ENCODE measurements at places on chromosomes 12 and 14.
A peak's percentile ranks its signal among the peaks of the same experiment; 100 is the strongest.

DNA sequence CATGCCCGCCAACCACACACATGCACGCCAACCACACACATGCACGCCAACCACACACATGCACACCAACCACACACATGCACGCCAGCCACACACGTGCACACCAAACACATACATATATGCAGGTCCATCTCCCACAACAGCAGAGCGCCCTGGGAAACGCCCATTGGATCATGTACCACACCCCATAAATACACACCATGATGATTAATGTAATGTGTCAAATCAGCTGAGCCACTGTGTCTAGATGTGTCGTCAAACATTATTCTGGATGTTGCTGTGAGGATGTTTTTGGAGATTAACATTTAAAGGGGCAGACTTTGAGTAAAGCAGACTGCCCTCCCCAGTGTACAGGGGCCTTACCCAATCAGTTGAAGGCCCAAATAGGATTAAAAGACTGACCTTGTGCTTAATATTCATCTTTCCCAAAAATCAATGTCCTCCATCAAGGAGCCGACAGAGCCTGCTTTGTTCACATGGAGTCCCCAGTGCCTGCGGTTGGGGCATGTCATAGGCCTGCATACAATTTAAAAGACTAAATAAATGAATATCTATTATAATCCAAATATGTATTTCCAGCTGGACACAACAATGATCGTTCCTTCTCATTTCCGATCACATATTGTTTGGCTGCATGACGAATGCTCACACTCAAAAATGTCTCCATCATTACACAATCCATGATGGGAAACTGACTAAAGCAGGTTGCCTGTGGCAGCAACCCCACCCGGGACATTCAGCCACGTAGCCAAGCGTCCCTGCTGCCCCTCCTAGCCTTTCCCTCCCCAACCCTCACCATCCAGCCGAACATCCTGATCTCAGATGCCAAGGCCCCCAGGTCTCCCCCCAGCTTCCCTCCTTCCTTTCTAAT is 23.2 kb upstream of the BDKRB2 start:
- DNase-seq: no peak

DNA sequence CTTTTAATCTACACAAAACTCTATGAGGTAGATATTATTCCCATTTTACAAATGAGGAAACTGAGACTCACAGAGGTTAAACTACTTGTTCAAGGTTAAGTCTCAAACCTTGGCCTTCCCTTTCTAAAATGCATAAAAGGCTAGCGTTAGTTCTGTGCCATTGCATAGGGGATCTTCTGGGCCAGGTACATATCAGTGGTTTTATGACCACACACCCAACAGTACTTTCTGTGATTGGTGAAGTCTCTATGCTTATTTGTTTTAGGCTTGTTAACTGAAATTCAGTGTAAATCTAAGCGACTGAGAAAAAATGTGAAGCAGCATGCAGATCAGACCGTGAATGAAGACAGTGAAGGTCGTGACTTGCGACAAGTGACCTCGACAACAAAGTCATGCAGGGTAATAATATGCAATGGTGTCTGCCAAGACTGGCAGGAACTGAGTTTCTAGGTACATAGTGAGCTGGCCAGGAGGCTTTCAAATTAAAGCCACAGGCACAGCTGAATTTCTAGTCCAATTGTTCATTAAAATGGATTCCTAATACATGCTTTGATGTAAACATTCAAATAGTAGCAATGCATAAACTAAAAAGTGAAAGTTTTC is 38.8 kb upstream of the GAS2L3 start:
- no peak for DNase-seq

GRCh38 chr12:107779077-107779831 is 4.8 kb downstream of the ASCL4 start:
- no peak for DNase-seq

- DNase-seq: no peak
These were observed 333.7 kb upstream of the OR4E1 start for GRCh38 chr14:22007363-22007762.

GRCh38 chr12:67810166-67810565 is 161.6 kb downstream of the DYRK2 start:
- DNase-seq: no peak

- DNase-seq: no peak
These were observed 17.1 kb upstream of the BICD1 start for GRCh38 chr12:32089586-32089985.

- no peak for DNase-seq
These were observed 121.2 kb upstream of the SLC38A2 start for GRCh38 chr12:46493834-46494181.

DNA sequence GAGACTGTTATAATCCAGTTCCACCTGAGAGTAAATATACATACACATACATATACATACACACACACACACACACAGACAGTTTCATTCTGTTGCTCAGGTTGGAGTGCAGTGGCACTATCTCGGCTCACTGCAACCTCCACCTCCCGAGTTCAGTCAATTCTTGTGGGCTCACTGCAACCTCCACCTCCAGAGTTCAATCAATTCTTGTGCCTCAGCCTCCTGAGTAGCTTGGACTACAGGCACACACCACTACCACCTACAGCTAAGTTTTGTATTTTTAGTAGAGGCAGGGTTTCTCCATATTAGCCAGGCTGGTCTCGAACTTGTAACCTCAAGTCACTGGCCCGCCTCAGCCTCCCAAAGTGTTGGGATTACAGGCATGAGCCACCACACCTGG is 8.9 kb upstream of the PHLDA1 start:
- DNase-seq: no peak

DNA sequence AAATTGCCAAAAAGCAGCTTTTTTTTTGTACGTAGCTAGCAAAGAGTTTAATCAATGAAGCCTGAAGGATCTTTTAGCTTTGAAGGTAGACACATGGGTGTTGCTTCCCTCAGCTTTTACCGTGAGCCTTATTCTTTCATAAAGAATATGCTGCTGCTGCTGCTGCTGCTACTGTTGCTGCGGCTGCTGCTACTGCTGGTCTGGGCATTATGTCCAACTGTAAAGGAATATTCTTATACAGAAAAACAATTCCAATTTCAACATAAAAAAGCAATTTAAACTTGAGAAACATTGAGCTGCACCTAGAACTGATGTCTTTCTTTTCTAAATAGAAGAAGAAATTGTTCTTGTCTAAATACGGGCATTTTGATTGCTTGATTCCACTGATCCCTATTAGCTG is 38.9 kb upstream of the PPP1R12A start:
- DNase-seq: no peak

- DNase-seq: no peak
These were observed 492.4 kb upstream of the TMPO start for GRCh38 chr12:98022961-98023360.

DNA sequence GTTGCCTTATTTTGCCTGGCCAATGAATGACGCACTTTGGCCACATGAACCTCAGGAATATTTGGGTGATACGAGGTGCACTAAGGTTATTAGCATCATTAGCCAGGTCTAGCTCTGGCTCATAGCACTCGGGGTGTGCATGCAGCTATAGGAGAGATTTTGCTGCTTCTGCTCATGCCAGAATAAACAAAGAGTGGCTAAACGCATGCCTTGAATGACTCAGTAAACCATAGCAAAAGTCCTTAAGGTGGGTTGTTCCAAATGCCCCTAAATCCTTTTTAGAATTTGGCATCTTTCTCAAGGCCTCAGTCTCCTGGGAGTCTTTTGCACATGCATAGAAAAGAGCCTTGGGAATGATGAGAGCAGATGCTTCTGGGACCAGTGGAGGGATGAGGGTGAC is 343.7 kb upstream of the FKBP4 start:
- no peak for DNase-seq

- no peak for DNase-seq
These were observed 20.3 kb downstream of the OLR1 start for GRCh38 chr12:10151621-10152020.

GRCh38 chr14:70036665-70037064 is 152.1 kb downstream of the SLC8A3 start:
- DNase-seq: no peak

DNA sequence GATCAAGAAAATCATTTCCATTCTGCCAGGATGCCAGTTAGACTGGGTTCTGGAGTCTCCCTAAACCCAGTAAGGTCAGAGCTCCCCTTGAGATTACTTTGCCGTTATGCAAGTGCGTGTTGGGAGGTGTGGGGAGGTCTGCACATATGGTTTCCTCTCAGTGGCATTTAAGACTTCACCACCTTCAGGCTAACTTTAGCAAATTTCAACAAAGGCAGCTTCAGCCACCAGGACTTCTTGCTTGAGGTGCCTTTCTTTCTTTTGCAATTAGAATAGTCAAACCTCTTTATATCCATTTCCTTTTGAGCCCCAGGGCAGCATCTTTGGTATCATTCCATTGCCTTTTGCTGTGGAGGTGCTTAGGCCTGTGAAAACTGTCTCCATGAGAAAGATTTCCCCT is 117.2 kb upstream of the CCND2 start:
- DNase-seq: no peak

GRCh38 chr14:30214014-30214413 is 286.4 kb upstream of the PRKD1 start:
- DNase-seq: no peak

- no peak for DNase-seq
These were observed 91.3 kb downstream of the PPP2R5C start for GRCh38 chr14:101852785-101853184.

DNA sequence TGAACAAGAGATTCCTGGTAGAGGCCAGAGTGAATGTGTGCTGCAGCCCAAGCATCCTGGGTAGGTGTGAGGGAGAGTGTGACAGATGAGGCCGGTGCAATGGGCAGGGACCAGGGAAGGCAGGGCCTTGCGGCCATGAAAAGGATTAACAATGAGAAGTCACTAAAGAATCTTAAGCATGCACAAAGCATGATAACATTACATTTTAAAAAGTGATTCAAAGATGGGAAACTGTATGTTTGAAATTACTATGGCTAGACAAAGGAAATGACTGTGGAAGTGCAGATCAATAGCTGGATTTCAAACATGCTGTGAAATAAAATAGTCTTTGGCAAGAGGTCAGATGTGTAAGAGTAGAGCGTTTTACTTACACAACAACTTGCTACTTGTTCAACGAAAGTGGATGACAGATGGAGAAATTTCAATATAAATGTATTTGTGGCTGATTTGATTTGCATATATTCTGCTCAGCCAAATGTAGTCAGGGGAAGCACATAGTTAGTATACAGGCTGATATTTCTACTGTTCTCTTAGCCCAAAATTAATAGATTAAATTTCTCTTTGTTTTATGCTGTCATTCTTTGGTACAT is 175.5 kb downstream of the CCDC59 start:
- DNase-seq: no peak

- DNase-seq: no peak
These were observed 38.7 kb upstream of the CTDSP2 start for GRCh38 chr12:57885207-57885606.

GRCh38 chr12:19615384-19615725 is 176.1 kb downstream of the AEBP2 start:
- DNase-seq: no peak

DNA sequence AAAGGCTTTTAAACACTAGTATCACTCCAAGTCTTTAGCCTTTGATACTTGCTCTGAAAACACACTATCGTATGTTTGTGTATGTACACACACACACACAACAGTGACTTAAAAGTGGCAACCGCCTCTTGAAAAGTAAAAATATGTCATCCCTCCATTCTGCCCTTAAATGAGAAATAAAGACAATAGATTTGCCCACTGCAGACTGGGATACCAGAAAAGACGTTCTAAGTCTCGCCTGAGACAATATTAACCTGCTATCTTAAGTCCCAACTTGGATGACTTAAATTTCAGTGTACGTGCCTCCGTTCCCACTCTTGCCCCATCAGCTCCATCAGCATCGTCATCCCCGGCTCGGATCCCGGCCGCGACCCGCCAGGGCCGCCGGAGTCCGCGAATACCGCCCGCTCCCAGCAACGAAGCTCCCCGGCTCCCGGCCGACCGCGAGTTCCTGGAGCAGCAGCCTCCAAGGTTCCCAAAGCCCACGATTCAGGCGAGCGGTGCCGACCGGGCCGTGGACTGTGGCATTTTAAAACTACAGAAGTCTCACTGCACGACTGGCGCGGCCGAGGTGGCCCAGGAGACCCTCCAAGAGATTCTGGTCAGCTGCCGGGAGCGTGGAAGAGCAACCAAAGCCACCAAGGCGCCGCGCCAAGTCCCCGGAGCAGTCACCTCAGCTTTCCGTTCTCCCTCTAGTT is 2.8 kb upstream of the ARID2 start:
- peak; percentile 54 for DNase-seq

GRCh38 chr14:81312289-81312876 is 87.7 kb downstream of the STON2 start:
- DNase-seq: no peak

DNA sequence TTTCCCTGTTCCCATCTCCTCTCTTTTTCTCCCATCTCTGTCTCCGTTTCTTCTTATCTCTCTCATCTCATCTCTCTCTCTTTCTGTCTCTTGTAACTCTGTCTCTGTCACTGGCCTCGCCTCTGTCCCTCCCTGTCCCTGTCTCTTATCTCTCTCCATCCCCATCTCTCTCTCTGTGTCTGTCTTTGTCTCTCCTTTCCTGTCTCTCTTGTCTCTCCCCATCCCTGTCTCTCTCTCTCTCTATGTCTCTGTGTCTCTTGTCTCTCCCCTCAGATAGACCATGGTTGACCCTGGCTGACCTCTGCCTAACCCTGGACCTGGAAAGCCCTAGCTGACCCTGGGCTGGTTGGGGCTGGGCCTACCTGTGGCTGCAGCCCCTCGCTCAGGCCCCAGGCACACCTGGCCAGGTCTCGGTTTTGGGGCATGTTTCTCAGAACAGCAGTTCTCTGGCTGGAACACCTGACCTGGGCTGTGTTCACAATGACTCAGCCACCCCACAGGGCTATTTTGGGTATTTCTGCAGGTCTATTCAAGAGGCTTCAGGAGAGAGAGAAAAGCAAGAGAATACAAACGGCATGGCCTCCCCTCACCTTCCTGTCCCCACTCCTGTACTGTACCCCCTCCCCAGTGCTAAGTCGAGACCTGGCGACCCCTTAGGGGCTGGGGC is 174.4 kb downstream of the TMEM121 start:
- DNase-seq: no peak

GRCh38 chr14:80059041-80059440 is 152.3 kb downstream of the DIO2 start:
- no peak for DNase-seq

DNA sequence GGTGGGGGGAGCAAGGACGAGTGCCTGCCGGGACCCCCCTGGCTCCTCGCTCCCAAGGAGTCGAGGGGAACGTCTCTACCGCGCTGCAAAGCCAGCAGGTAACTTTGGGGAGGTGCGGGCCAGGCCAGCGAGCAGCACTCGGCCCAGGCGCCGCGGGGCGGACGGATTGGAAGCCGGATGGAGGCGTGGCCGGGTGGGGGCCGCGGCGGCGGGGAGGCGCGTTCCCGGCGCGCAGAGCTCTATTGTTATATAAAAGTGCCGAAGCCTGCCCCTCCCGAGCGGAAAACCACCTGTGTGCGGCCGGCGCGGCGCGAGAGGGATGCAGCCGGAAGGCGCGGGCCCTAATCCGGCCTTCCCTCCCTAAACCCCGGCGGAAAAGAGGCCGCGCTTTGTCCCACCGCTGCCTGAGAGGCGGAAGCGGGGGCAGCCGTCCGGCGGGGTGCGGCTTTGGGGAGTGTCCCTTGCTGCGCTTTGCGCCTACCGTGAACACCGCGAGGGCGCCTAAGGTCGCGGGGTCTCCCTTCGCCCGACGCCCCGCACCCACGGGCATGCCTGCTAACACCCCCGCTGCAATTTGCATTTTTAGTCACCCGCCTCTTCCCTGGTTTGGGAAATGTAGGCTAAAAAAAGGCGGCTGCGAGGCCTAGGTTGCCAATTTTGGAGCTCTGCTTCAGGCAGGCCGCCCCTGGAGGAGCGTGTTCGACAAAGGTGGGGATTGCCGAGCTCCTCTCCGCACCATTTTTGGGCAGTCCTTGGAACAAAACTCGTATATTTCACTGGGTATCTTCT is 1.7 kb upstream of the DUSP6 start:
- peak; percentile 93 for DNase-seq

GRCh38 chr12:107436836-107437235 is 248.8 kb upstream of the PWP1 start:
- no peak for DNase-seq

All from WTC11 (cell line).